ENCODE measurements at places on chromosomes 3 and 15.
A peak's percentile ranks its signal among the peaks of the same experiment; 100 is the strongest.

DNA sequence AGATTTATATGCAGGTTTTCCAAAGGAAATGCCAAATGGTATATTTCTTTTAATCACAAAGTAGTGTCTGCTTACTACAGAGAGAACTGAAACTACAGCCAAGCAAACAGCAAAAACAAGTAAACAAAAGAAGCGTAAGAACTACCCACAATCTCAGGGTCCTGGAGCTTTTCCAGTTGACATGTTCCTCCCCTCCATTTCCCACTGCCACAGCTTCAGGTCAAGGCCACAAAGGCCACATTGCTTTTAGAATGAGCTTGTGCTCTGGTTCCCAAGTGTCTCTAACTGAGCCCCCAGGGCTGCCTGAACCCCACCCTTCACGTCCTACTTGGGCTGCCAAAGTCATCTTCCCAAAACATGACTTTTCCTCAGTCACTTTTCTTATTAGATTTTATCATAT is 24.1 kb downstream of the CTDSPL start:
- DNase-seq: no peak

DNA sequence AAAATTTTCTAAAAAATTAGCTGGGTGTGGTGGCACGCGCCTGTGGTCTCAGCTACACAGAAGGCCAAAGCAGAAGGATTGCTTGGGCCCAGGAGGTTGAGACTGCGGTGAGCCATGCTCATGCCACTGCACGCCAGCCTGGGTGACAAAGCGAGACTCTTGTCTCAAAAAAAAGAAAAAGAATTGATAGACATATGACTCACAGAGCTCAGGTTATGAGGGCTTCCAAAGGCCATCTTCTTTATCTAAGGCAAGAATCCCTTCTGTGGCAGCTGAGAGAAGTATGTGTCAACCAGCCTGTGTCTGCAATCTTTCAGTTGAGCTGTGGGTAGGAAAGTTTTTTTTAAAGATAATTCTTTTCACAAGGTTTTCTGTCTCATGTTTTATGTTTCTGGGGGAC is 53.9 kb downstream of the MRPS25 start:
- DNase-seq: peak; percentile 35

DNA sequence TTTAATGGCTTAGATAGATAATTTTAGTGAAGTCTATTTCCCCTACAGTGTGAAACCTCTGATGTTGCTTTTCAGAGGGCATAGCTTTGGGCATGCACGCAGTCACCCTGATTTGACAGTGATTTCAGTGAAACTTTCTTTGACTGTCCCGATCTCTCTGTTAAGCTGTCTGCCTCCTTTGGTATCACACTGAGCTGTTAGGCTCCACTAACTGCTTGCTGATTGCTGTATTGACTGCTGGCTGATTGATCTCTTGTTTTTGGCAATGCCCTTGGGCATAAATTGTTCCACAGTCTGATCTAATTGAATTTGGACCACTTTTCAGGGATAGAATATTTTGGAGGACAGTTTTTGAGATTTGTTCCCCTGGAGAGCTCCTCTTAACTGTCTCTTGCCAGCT is 68.5 kb upstream of the CCDC54 start:
- no peak for DNase-seq

DNA sequence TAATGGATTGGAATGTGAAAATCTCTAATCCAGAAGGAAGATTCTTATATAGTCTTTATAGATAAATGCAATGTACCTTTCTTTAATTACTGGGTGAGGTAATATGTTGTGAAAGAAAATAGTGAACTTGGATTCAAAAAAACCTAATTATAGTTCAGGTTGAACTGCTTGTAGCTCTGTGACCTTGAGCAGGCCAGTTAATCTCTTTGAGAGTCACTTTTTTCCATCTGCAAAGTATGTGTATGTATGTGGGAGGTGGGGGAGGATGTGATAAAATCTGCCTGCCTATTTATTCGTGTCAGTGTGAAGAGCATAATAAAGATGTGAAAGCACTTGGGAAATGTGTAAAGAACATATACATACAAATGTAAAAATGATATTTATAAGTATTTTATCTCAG is 34.4 kb downstream of the GLCE start:
- DNase-seq: no peak

- no peak for DNase-seq
Observed at GRCh38 chr3:122123850-122124249, 59.6 kb upstream of the CASR start.

DNA sequence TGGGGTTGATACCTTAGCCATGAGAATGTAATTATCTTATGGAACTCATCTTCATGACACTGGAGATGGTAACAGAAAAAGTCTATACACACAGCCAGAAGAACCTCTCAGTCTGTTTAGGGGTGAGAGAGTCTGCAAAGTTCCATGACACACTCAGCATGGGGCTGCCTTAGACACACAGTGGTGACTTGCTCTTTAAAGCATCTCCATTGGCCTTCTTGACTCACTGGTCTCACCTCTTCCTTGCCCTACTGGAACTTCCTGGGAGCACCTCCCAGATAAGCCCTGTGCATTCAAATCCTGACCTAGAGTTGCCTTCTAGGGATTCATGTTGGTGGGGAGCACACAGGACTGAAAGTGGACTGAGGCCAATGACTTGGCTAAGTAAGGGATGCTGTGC is 9.3 kb downstream of the MAGI1 start:
- no peak for DNase-seq
